RCC 7860 (cell line): ENCODE measurements at places on chromosomes 1 and 21.
A peak's percentile ranks its signal among the peaks of the same experiment; 100 is the strongest.

DNA sequence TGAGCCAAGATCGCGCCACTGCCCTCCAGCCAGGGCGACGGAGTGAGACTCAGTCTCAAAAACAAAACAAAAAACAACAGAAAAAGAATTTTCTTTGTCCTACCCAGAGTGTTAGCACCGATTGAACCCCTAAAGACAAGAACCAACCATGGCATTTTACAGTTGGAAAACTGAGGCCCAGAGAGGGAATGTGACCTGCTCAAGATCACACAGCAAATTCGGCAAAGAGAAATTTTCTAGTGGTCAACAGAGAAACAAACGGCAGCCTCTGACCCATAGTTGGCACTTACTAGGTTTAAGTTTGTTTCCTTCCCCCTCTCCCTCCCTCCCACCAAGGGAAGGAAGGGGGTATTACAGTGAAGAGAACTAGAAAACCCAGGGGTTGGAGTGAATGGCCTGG lies 20.5 kb upstream of the ACTL8 start:
- DNase-seq = no peak

DNA sequence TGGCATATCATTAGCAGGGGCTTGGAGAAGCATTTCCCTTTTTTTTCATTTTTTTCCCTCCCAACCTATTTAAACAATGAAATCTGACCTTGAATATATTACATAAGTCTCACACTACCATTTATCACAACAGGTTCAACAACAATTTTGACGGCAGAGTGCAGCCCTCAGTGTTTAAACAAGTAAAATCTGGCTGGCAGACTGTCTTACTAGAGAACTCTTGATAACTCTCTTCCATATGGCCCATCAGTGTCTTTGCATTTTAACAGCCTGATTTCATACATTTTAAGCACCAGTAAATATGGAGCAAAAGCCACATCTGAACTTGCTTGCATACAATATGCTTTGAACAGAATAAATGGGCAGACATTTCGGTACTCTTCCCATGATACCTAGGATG lies 213.0 kb downstream of the KCTD3 start:
- no peak for DNase-seq

DNA sequence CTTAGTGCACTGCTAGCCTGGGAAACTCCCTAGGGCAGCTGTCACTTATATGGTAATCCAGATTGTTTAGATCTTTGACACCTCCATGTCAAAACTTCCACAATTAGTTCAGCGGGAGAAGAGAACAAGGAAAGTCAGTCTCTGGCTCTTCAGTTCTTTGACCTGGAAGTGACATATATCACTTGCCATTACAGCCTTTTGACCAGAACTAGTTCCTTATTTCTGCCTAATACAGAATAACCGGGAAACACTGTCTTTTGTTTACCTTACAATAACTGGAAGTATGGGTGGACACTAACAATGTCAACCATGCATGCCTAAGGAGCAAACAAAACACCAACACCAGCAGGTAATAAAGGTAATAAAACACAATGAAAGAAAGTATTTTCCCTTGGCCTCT lies 68.3 kb downstream of the C4BPA start:
- no peak for DNase-seq

DNA sequence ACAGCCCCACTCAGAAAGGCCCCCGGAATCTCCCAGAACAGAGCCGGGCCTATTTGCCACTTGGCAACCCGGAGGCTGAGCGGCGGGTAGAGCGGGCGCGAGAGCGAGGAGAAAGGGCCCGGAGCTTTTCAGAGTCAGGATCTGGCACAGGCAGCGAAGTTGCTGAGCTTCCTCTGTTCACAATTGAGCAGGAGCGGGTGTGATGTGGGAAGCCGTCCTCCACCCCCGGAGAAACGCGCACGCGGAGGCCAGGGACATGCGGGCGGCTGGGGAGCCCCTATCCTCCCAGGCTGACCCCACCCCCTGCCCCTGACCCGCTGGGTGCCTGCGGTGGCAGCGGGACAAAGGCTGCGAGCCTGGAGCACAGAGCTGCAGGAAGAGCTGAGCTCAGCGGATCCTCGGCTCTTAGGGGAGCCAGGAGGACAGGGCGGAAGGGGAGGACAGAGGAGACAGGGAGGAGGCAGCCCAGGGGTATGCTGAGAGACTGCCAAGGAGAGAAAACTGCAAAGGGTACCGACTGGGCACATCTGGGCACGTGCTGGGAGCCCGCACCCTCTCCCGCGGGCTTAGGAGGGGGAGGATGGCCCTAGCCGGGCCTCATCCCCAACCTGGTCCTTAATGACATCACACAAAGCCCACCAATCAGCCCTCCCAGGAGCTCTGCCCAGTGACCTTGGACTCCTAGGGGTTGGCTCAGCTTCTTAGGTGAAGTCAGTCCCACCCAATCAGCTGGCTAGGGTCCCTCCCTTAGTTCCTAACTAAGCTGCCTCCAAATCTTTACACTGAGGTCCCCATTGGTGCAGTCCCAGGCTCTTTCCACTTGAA lies 9.3 kb downstream of the KIF21B start:
- DNase-seq = no peak

- no peak for DNase-seq
Observed at GRCh38 chr1:61050541-61051442, 31.6 kb upstream of the NFIA start.

DNA sequence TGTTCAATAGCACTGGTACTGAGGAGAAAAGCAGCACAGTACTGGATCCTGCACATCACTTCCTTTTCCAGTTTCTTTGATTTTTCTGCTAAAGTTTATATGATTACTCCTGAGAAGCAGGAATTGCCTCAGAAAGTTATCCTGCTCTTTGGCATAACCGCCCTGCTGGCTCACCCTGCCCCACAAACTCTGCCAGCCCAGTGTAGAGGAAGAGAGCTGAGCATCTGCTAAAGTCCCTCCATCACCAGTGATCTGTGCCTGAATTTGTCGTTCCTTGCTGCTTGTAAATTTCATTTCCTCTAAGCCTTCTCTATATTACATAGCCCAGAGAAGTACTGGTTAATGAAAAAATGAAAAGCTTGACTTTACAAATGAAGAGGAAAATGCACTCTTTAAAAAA lies 87.0 kb upstream of the C1orf21 start:
- no peak for DNase-seq

DNA sequence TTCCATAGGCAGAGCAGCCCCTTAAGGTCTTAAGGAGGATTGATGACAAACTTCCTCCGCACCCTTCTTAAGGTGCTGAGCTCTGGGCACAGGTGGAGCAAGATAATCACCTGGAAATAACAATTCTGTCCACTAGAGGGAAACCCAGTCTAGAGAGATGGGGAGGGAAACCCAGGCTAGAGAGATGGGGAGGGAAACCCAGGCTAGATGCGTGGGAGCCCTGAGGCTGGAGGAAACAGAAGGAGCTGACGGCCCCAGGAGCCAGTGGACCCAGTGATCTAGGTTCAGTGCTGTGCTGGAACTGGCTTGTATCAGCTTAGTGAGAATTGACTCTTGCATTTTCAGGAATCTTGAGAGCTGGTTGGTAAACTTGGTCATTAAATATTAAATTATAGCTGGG lies 17.8 kb upstream of the MYCL start:
- DNase-seq = peak; percentile 57

GRCh38 chr1:214588963-214589597 lies 13.9 kb upstream of the CENPF start:
- DNase-seq = no peak

- DNase-seq = no peak
Observed at GRCh38 chr1:23543707-23544443, 12.8 kb upstream of the E2F2 start.

- no peak for DNase-seq
Observed at GRCh38 chr1:85019994-85020393, 23.1 kb upstream of the MCOLN2 start.

- DNase-seq = no peak
Observed at GRCh38 chr1:107829036-107829770, 135.8 kb downstream of the VAV3 start.

GRCh38 chr1:92927870-92928269 lies 33.4 kb downstream of the DIPK1A start:
- no peak for DNase-seq

DNA sequence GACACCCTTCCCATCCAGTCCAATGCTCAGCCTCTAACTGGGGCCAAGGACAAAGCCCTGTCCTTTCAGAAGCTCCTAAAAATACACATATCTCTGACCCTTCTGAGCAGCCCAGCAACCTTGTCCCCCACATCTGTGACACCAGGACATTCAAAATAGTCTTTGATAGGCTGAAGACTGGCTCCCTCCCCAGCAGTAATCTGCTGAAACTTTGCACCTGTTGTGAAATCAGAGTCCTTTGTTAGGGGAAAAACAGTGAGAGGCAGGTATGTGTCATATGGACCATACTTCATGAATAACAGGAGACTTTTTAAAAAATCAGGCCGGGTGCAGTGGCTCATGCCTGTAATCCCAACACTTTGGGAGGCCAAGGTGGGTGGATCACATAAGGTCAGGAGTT lies 82.4 kb upstream of the VAMP3 start:
- no peak for DNase-seq

- no peak for DNase-seq
Observed at GRCh38 chr1:69246109-69246508, 321.6 kb upstream of the LRRC7 start.

DNA sequence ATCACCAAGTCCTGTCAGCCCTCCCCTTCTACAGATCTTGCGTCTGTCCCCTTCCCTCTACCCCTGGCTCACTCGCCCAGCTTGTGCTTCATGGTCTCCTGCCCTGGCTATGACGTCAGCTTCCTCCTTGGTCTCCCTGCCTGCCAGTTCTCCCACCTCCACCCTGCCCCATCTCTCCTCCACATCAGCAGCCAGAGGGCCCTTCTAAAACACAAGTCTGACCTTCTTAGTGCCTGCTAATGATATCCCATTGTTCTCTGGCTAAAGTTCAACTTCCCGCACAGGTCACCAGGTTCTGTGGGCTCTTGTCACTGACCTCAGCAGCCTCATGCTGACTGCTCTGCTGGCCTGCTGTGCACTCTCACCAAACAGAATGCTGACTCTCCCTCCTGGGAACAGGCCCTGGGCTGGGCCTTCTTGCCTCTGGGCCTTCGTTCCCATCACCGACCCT lies 24.7 kb upstream of the MYCL start:
- DNase-seq = peak; percentile 68

DNA sequence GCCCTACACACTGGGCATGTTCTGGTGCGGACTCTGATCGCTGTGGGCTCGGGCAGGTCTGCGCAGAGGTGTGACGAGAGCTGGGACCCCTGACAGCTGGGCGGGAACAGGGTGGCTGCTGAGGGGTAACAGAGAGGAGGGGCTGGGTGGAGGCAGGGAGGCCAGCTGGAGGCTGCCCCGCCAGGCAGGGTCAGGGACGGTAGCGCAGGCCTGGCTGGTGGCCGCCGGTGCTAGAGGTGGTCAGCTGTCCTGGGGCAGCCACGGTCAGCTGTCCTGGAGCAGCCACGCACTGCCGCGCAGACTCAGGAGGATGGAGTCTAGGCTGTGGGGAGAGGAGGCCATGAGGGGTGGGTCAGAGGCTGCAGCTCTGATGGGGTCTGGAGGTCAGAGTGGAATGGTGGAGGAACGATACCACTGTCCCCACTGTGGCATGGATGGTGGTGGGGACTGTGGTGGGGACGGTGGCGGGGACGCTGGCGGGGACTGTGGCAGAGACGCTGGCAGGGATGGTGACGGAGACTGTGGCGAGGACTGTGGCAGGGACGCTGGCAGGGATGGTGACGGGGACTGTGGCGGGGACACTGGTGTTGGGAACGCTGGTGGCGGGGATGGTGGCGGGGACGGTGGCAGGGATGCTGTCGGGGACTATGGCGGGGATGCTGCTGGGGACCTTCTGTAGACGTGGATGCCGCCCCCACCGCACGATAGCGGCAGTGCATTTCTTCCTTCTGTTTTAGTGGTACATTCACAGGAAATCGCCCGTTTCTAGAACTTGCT lies 21.3 kb upstream of the LRRC3 start:
- no peak for DNase-seq

DNA sequence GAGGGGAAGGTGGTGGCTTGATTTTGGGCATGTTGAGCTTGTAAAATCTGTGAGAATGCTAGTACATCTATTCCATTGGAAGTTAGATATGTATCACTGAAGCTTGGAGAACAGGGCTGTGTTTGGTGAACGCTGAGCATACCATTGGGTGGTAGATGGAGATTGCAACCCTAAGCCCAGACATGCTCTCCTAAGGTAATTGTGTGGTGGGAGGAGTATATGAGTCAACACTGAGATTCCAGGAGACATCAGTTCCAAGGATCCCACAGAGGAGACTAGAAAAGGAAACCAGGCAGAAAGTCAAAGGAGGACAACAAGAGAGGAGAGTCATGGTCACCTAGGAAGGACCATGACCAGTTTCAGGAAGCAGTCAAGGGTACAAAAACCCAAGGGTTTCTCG lies 60.4 kb downstream of the KIF21B start:
- peak; percentile 10 for DNase-seq

DNA sequence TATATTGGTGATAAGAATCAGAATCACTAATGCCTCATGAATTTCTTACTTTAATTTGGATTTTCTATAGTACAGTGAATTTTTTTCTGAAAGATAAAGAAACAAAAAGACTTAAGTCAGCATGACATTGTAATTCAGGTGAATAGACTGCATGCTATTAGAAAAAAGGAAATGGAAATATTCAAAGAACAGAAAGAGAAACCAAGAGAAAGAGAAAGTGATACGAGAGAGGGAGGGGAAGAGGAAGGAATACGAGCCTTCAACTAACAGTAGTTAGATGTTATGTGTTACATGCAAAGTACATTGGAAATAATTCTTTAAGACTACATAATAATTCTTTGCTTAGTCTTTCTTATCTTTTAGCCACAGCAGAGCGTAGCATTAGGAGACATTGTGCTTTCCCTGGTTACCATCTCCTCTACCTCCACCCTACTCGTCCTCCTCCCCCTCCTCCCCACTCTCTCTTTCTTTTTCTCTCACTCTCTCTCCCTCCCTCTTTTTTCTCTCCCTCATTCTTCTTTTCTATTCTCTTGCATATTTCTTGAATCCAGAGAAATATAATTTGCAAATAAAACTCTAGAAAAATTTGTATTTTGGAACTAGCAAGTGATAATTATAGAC lies 46.4 kb upstream of the ADGRL4 start:
- DNase-seq = no peak

DNA sequence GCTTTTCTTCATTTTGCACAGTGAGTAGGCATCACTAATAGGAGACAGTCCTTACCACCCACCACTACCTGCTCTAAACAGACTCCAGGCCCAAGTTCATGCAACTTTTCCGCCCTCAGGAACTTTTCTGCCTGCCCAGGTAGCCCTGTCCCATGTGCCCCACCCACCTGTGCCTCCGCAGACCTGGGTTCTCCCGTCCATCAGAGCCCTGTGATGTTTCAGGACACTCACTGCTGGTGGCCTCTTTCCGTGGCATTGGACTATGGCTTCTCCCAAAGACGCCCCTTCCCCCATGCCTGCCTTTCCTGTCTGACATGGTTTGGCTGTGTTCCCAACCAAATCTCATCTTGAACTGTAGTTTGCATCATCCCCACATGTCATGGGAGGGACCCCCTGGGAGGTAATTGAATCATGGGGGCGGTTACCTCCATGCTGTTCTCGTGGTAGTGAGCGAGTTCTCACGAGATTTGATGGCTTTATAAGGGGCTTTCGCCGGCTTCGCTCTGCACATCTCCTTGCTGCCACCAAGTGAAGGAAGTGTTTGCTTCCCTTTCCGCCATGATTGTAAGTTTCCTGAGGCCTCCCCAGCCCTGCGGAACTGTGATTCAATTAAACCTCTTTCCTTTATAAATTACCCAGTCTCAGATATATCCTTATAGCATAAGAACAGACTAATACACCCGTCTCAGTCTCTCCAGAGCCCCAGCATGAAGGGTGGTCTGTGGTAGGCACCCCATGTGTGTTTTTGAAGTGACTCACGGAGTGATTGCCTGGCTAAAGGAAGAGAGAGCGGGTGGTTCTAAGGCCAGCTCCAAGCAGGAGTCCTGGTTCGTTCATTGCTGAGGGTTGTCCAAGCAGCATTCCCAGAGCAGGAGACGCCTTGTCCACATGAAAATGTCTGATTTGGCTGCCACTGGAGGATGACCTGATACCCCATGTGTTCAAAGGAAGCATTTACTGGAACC lies 86.0 kb upstream of the ZBTB40 start:
- DNase-seq = no peak
